ENCODE measurements at places on chromosomes 6 and 20.

GRCh38 chr20:60579941-60580515, 621.8 kb downstream of the CDH26 start:
- no peaks in the 10 kb centered on the region for H3K36me3 ChIP-seq
- no peaks in the 10 kb centered on the region for H3K4me1 ChIP-seq
- no peak overlapping the region for H3K27ac ChIP-seq
- H3K4me3 ChIP-seq, result no peak overlapping the region
- no peak for DNase-seq

DNA sequence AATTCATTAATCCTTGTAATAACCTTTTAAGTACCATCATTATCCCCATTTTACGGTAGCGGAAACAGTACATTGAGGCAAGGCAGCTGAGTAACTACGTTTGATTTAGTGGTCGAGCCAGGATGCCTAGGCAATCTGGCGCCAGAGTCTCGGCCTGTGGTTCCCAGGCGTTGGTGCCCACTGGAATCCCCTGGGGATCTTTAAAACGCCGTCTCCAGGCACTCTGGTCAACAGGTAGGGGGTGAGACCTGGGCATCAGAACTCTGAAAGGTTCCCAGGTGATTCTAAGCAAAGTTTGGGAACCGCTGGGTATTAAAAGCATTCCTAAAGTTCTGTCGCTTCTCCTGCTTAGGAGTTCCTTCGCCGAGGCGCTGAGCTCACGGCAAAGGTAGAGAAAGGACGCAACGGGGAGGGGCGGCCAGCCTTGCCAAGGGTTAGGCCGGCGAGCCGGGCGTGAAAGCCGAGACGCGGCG, 939 bp downstream of the DTNBP1 start:
- no peak for DNase-seq
- peak overlapping the region; percentile 82 for H3K4me3 ChIP-seq
- peaks cover 9% of the 10 kb centered on the region for H3K36me3 ChIP-seq
- peaks cover 13% of the 10 kb centered on the region for H3K27me3 ChIP-seq
- H3K27ac ChIP-seq, result peak overlapping the region; percentile 62

- H3K4me3 ChIP-seq, result no peak overlapping the region
- no peak for DNase-seq
- no peaks in the 10 kb centered on the region for H3K36me3 ChIP-seq
- H3K27ac ChIP-seq, result no peak overlapping the region
- H3K4me1 ChIP-seq, result no peaks in the 10 kb centered on the region
These were observed 93.8 kb upstream of the BCLAF1 start for GRCh38 chr6:136383268-136383937.

DNA sequence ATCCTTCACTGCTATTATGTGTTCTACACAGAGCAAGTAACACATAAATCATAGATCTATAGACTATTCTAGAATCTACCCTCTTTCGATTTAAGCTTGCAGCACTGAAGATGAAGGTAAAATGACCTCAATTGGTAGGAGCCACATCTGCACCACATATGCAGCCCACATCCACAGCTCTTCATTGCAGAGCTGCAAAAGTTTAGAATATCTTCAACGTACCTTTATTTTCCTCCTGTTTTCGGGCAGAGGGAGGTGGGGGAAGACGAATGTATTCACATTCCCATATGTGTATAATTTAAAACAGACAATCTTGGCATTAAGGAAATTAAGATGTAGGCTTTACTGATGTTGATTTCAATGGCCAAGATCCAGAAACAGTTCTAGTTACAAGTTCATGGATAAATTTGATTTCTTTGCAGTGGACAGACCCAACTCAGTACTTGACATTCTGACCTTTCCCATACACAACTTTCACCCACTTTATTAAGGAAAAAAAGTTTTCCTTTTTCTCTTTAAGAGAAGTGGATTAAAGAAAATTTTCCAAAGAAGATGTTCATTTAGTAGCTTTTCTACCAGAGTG, 14.0 kb downstream of the EPB41L2 start:
- no peak overlapping the region for H3K4me3 ChIP-seq
- peaks cover 2% of the 10 kb centered on the region for H3K27me3 ChIP-seq
- DNase-seq, result no peak
- no peak overlapping the region for H3K27ac ChIP-seq
- H3K4me1 ChIP-seq, result no peaks in the 10 kb centered on the region

DNA sequence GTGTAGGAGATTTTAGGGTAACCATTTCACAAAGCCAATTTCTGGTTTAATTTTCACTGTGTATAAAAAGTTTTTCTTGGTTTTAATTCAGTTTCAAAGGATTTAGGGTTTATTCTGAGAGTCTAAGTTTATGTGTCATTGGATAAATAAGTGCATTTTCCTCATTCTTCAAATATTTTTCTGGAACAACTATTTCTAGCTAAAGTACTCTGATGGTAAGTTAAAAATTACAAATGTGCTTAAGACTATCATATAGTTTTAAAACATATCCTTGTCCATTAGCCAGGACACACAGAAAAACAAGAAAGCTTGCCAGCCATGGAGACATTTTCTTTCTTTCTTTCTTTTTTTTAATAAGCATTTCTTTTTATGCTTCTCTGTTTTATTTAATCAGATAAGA, 333.0 kb downstream of the RFPL4B start:
- no peak overlapping the region for H3K4me3 ChIP-seq
- no peaks in the 10 kb centered on the region for H3K4me1 ChIP-seq
- H3K27ac ChIP-seq, result no peak overlapping the region
- H3K27me3 ChIP-seq, result no peaks in the 10 kb centered on the region

DNA sequence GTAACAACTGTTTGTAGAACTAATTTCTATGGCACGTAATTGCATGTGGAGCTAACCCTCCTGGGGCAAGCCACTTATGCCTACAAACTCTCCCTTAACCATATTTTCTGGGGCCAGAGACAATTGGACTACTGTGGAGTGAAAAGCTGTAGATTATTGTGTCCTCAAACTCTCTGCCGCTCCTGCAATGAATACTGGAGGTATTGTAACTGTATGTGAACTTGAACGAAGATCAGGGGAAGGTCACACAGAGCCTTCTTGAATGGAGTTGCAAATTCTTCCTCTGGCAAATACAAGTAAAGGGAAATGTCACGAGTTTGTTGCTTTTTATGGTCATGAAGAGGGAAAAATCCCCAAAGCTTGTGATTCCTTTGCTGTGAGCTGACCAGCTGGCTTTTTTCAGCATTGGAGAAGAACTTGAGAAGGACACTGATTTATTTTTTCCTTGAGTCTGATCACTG, 18.2 kb downstream of the AKAP12 start:
- peaks cover 16% of the 10 kb centered on the region for H3K27me3 ChIP-seq
- no peak overlapping the region for H3K27ac ChIP-seq
- no peak for DNase-seq
- no peaks in the 10 kb centered on the region for H3K36me3 ChIP-seq
- H3K4me3 ChIP-seq, result no peak overlapping the region

GRCh38 chr6:92757925-92758324, 661.4 kb downstream of the EPHA7 start:
- H3K4me3 ChIP-seq, result no peak overlapping the region
- no peaks in the 10 kb centered on the region for H3K36me3 ChIP-seq
- DNase-seq, result no peak
- H3K27ac ChIP-seq, result no peak overlapping the region

- H3K4me1 ChIP-seq, result no peaks in the 10 kb centered on the region
- DNase-seq, result no peak
- peaks cover 13% of the 10 kb centered on the region for H3K27me3 ChIP-seq
- H3K27ac ChIP-seq, result no peak overlapping the region
These were observed 53.1 kb downstream of the SLC22A1 start for GRCh38 chr6:160174681-160175080.

GRCh38 chr6:79246891-79247290, 12.4 kb upstream of the HMGN3 start:
- no peak overlapping the region for H3K27ac ChIP-seq
- H3K27me3 ChIP-seq, result peaks cover 7% of the 10 kb centered on the region
- H3K36me3 ChIP-seq, result no peaks in the 10 kb centered on the region
- no peak overlapping the region for H3K4me3 ChIP-seq
- DNase-seq, result no peak

DNA sequence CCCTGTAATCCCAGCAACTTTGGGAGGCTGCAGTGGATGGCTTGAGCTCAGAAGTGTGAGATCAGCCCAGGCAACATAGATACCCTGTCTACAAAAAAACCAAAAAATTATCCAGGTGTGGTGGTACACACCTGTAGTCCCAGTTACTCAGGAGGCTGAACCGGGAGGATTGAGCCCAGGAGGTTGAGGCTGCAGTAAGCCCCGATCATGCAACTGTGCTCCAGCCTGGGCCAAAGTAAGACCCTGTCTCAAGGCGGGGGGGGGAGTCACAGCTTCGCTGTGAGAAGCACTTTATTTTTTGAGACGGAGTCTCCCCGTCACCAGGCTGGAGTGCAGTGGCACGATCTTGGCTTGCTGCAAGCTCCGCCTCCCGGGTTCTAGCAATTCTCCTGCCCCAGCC, 54.2 kb downstream of the EZR start:
- peaks cover 3% of the 10 kb centered on the region for H3K4me1 ChIP-seq
- H3K27ac ChIP-seq, result no peak overlapping the region
- H3K36me3 ChIP-seq, result peaks cover 77% of the 10 kb centered on the region
- no peak for DNase-seq

DNA sequence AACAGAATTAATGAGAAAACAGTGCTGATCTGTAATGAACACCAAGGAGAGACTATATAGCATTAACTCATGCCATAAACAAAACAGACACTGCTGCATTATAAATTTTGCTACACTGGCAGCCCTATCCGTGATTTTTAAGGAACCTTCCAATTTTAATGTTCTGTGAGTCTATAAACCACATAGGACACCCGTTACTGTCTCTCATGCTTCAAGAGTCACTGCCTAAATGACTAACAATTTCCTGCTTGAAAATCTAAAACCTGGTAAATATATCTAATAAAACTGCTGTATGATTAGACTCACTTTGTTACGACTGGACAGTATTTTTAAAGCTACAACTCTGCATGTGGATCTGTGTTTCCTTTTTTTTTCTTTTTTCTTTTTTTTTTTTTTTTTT, 8.7 kb downstream of the CHD6 start:
- DNase-seq, result no peak
- peaks cover 16% of the 10 kb centered on the region for H3K4me1 ChIP-seq
- H3K4me3 ChIP-seq, result no peak overlapping the region
- no peak overlapping the region for H3K27ac ChIP-seq
- no peaks in the 10 kb centered on the region for H3K27me3 ChIP-seq

DNA sequence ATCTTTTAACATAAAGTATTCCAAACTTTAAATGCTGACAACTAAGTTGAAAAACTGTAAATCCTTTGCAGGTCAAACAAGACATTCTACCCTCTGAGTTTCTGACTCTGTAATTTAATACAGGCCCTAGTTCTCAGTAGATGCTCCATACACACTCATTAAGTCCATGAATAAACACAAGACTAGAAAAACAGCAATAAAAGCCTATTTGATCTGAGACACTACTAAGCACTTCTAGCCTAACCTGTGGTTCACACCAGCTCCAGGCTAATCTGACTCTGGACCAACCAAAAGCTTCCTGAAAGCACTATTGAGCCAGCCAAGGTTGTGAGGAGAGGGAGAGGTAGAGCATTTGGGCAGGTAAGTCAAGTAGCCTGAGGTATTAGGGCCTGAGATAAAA, 103.9 kb downstream of the EPM2A start:
- no peaks in the 10 kb centered on the region for H3K27me3 ChIP-seq
- no peak overlapping the region for H3K27ac ChIP-seq
- no peaks in the 10 kb centered on the region for H3K4me1 ChIP-seq
- no peak overlapping the region for H3K4me3 ChIP-seq

DNA sequence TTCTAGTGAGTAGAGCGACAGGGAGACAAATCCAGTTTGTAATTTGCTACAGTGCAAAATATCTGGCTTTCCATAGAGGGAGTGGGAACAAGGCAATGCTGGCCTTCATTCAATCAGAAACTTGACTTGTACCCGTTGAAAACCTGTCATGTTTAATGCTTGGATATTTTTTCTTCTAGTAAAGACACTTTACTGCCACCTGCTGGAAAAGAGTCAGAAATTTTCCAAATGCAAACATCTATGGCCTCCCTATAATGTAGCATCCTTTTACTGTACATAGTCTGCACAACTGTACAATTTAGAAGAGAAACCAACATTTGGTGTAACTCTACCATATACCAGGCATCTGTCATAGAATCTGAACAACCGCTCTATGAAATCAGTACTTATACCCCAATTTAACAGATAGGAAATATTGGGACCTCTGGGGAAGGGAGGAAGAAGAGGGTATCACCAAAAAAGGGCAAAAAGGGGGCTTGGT, 16.7 kb upstream of the TBC1D20 start:
- DNase-seq, result peak; percentile 86
- H3K4me3 ChIP-seq, result no peak overlapping the region
- H3K4me1 ChIP-seq, result peaks cover 31% of the 10 kb centered on the region
- H3K27ac ChIP-seq, result peak overlapping the region; percentile 52
- no peaks in the 10 kb centered on the region for H3K27me3 ChIP-seq

DNA sequence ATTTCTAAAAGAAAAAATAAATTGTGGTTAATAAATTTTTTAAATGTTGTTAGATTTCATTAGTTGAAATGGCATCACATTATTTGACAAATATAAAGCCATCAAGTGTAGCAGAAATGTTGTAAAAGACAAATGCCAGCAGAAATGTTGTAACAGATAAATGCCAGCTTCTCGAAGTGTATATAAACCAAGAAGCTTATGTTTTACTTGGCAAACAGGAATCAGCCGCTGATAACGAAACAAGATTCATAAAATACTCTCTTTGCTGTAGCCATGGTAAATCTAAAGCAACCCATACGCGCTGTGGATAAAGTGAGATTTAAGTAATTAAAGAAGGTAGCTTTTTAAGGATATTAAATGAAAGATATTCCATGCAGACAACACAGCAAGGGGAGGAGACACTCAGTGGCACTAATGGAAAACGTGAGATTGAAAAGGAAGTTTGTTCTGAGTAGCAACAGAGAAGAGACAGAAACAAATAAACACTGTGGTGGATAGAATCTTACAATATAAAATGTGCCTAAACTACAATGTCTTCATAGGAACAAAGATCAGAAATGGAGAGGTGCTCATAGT, 29.6 kb downstream of the BTBD9 start:
- H3K27ac ChIP-seq, result no peak overlapping the region
- H3K4me3 ChIP-seq, result no peak overlapping the region
- DNase-seq, result no peak
- no peaks in the 10 kb centered on the region for H3K4me1 ChIP-seq
- no peaks in the 10 kb centered on the region for H3K36me3 ChIP-seq

- no peak overlapping the region for H3K4me3 ChIP-seq
- H3K36me3 ChIP-seq, result peaks cover 2% of the 10 kb centered on the region
- no peaks in the 10 kb centered on the region for H3K27me3 ChIP-seq
- no peaks in the 10 kb centered on the region for H3K4me1 ChIP-seq
- peak; percentile 49 for DNase-seq
- H3K27ac ChIP-seq, result no peak overlapping the region
These were observed 66.6 kb downstream of the AFG1L start for GRCh38 chr6:108361312-108361932.

- no peak overlapping the region for H3K4me3 ChIP-seq
- no peaks in the 10 kb centered on the region for H3K36me3 ChIP-seq
- H3K4me1 ChIP-seq, result no peaks in the 10 kb centered on the region
These were observed 2.0 kb downstream of the SEMG2 start for GRCh38 chr20:45223136-45223535.
